ENCODE measurements at places on chromosomes 2 and 18.
A peak's percentile ranks its signal among the peaks of the same experiment; 100 is the strongest.

GRCh38 chr18:3885209-3885792 lies 435.3 kb downstream of the TGIF1 start:
- no peak for DNase-seq

GRCh38 chr2:8850845-8851487 lies 13.6 kb upstream of the KIDINS220 start:
- DNase-seq = no peak

- DNase-seq = no peak
Observed at GRCh38 chr2:71853858-71854257, 293.8 kb downstream of the CYP26B1 start.

GRCh38 chr2:47208852-47209606 lies 53.9 kb upstream of the STPG4 start:
- no peak for DNase-seq

DNA sequence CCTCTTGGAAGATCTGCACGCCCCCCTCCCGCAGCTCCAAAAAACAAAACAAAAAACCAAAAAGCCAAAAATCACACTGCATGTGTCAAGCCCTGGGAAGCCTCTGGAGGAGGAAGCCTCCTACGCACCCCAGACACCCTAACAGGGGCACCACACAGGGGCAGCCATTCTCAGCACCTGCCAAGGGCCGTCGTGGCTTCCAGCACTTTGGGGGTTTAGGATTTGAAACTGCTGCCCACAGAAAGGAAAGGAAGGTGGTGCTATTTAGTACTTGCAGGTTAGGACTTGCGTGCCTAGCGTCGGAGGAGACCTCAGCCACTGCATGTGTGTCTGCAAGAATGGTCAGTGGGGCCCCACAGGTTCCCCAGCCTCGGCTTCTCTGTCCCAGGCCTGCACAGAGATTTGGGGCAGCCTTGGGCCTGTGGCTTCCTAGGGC lies 419 bp upstream of the GPR55 start:
- DNase-seq = peak; percentile 18

DNA sequence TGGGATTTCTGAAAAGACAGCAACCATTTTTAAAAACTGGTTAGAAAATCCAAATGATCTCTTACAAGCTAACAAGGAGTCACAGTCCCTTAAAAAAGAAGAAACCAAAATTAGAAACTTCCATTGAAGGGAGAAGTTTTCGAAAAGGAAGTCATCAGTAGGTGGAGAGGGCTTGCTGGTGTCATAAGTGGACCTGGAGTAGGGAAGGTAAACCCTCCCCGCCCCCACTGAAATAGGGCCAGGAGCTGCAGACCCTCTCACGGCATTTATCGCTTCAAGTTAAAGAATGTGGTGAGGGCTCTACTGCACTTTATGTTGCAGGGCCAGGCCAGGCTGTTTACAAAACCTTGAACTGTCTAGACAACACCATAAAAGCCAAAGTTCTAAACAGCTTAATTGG lies 2.9 kb downstream of the HOXD11 start:
- no peak for DNase-seq

GRCh38 chr2:171521361-171522051 lies 768 bp upstream of the CYBRD1 start:
- no peak for DNase-seq

DNA sequence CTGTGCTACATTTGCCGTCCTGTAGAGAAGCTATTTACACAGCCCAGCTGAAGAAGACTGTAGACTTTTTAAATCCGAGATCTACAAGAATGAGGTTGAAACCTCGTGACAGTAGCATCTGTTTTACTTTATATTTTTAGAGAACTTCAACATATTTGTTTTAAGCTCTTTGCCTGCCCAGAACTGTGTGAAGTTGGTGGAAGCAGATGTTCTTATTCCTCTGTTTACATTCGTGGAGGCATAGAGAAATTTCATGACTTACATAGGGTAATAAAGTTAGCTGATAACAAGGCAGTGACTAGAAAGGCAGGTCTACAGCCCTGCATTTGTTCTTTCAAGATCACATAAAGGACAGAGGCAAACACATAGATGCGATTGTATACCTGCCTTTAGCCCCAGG lies 47.0 kb upstream of the MAP3K20 start:
- DNase-seq = no peak

DNA sequence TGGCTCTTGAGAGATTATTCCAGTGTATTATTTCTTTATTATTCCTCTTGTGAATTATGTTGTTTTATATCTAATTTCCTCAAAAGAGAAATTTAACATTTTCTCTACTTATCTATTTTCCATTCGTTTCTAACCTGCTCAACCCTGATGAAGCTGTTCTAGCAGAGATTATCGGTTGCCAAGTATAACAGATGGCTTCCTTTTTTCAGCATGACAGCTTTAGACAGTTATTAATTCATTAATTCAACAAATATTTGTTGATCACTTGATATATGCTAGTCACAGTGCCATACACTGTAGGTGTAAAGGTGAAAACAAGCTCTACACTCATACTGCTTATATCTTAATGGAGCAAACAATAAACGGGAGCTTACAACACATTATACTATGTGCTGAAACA lies 137.9 kb upstream of the UBE2E3 start:
- no peak for DNase-seq

- DNase-seq = no peak
Observed at GRCh38 chr2:46320141-46320567, 22.9 kb downstream of the EPAS1 start.

DNA sequence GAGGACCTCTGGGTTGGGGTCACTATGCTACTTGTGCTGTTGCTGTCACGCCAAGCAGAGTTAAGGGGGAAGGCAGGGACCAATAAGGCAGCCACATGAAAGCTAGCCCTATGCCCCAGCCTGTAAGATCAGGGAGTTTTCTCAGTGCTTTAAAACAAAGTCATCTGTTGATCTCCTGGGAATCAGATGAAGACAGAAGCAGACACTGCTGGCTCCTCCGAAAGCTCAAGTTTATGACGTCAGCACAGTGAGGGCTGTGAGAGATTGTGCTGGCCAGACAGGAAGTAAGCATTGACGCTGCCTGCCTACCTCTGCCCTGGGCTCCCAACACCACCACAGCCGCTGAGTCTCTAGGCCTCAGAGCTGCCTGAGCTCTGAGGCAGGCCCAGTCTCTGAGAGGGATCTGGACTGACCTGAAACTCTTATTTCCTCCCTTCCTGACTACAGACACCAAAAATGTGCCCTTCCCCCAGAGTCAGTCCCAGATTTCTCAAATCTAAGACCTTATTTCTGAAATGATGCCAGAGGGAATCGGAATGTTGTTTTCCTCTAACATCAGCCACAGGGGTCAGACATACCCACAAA lies 118.1 kb upstream of the EPAS1 start:
- DNase-seq = no peak

- no peak for DNase-seq
Observed at GRCh38 chr2:120893811-120894584, 158.3 kb downstream of the GLI2 start.

DNA sequence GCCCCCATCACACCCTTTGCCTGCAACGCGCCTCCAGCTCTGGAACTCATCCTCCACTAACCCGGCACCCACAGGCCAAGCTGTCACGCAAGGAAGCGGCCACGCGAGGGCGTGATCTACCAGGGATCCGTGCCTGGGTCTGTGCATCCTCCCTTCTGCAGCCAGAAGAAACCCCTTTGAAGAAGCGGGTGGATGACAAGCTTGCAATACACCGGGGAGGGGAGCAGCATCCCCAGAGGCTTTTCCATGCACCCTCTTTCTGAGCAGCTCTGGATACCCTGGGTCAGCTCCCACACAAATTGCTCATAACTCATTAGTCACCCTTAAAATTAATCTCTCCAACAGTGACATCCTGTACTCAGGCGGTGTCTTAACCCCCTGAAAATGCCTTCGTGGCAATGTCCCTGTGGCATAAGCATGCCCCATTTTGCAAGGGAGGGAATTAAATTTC lies 47.6 kb downstream of the PDCL3 start:
- DNase-seq = peak; percentile 77

DNA sequence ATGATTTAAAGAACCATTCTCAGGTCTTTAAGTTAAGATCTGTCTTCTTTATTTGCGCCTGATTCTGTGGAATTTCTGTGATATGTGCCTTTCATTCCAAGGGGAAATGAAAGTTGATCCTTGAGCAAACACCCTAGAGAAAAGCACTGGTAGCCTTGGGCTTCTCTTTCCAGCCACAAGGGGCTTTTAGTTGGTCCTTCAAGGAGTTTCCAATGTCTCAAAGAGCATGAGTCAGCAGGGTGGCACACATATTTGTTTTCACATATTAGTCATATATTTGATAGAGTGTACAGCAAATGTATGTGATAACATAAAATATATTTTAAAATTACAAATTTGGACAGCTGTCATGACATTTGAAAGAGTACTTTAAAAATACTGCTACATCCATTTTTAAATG lies 339.5 kb downstream of the TXNL1 start:
- no peak for DNase-seq

- DNase-seq = no peak
Observed at GRCh38 chr18:3044931-3045698, 32.2 kb upstream of the LPIN2 start.

DNA sequence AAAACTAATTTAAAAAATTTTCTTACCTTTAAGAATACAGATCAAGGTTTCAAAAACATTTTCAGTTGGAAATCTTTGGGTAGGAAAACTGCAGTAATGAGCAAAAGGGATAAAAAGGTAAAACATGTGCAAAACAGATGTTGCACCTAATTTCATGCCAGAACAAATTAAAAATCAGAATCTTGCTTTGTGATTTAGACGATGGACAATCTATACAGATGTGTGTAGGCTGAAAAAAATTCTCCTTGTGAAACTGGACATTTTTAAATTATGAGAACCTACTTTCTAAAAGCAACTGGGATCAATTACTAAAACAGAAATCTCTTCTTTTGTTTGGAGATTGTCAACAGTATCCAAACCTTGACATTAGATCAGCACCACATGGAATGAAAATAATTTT lies 183.2 kb upstream of the ITGA4 start:
- no peak for DNase-seq

DNA sequence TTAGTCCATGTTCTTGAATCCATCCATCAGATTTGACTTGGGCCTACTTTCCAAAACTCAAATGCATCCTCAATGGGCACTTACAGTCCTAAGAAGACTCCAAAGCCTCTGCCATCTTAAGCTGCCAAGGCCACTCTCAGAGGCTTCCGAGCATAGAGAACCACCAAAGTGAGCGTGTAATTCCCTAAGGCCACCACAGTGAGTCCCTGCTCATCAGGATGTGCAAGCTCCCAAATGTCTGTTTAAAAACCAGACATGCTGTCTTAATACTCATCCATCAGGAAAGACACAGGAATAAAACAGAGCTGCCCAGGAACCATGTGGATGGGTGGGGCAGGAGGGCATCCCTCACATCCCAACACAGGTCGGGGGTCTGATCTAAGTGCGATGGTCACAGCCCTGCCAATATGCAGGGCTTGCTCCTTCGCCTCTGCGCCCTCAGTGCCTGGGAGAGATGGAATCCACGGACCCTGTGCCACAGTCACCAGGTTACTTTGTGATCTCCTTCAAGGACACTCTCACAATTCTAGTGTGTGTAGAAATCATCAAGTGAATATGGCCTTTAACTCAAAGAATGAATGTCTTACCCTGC lies 80.4 kb downstream of the POLR1A start:
- no peak for DNase-seq

GRCh38 chr18:4589056-4589800 lies 134.1 kb upstream of the DLGAP1 start:
- no peak for DNase-seq

DNA sequence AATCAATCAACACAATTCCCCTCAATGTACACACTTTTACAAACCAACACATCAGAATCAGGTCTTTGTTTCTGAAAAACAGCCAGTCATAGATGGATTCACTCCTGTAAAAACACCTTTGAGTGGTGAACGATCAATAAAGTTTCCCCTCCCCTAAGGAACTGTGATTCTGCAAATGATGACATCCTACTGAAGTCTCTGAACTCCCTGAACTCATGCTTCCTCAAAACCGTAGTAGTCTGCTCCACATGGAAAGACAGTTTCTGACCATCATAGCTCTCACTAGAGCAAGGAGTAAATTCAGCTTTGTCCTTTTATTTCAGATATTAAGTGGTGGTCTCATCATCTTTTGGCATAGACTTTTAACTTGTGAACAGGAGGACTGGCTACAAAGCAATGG lies 43.5 kb upstream of the ACTR3 start:
- DNase-seq = no peak

GRCh38 chr2:468648-469336 lies 180.9 kb upstream of the ALKAL2 start:
- no peak for DNase-seq

- no peak for DNase-seq
Observed at GRCh38 chr2:231991664-231992063, 30.2 kb downstream of the DIS3L2 start.

GRCh38 chr18:63007231-63007630 lies 291.9 kb downstream of the PHLPP1 start:
- DNase-seq = no peak

- DNase-seq = no peak
Observed at GRCh38 chr2:127609031-127609751, 36.8 kb upstream of the GPR17 start.

DNA sequence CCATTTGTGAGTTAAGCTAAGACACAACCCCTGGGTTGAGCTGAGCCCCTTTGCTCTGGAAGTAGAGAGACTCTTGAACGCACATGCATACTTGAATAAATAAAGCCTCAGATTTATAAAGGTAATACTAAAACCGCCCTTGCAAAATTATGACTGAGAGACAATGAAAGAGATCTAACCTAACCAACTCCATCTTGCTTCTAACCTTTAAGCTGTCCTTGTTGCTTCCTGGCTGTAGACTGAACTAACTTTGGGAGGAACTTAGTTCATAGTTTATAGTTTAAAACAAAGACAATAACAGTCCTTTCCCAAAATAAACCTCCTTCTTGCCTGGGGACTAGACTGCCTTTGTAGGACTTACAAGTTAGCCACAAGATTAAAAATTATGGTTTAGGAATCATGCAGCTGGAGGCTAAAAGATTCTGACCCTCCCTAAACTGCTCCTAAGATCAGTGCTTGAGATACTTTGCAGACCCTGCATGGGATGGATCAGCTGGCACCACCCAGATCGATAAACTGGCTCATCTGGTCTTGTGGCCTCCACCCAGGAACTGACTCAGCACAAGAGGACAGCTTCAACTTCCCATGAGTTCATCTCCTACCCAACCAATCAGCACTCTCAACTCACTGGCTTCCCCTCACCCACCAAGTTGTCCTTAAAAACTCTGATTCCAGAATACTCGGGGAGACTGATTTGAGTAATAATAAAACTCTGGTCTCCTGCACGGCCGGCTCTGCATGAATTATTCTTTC lies 240.2 kb upstream of the SLC14A2 start:
- DNase-seq = no peak

DNA sequence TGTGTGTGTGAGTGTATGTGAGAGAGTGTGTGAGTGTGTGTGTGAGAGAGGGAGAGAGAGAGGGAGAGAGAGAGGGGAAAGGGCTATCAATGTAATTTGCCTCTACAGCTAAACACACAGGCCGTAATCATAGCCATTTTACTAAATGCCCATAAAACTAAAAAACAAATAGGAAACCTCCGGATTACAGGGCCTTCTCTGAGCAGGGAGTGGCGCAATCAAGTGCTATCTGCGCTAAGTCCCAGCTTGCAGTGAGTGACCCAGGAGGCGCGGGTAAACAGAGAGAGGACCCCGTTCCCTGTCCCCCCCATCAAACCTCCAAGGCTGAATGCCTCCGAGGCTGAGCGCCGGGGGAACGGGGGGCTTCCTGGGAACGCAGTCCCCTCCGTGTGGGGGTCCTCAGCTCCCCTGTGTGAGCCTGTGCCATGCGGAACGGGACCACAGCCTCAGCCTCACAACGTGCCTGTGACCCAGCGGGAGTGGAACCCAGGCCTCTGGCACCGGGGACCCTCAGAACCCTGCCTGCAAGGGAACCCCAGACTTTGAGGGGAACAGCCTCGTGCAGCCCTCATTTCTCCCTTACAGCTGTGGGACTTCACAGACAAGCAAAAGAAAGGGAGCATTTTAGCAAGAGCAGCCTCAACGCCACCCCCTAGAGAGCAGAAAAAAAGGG lies 54.7 kb upstream of the ID2 start:
- DNase-seq = no peak
